CD4-positive, alpha-beta T cell (primary cell): ENCODE measurements at places on chromosomes 2 and 18.

- no peak for DNase-seq
These were observed 167.7 kb downstream of the CAMKMT start for GRCh38 chr2:44529448-44529847.

DNA sequence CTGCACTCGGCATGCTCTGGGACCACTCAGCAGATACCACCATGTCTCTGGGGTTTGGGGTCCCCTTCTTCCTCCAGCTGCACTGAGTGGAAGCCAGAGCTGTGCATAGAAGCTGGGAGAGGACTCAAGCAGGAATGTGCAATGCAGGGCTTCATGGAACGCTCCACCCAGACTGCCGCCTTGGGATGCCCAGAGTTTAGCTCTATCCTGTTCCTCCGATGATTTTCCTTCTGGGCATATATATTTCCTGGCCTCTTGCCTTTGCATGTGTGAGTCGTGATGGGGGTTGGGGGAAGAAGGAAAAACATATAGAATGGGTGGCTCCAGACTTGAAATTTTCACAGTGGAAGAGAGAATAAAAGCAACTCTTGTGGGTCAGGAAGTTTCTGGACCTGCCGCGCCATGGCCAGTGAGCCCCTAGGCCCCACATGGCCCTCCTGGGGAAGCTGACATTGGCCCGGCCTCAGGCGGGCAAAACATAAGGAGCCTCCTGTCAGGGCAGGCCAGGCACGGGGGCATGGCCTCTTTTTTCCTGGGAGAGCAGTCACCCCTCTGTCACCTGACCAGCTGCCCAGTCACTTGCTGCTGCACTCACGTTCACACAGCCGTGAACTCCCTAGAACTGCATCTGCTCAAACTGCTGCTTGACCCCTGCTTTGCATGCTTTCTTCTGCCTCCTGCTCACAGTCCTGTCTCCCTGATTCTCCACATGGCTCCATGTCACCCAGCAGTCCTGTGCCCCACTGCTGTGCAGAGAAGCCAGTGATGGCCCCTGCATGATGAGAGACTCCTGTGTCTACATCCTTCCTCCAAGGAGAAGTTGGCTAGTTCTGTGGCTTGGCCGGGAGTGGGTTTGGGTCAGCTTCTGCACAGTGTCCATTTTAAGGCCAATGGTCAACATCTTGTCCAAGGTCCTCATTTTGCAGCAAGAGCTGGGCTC is 197.8 kb downstream of the CTIF start:
- DNase-seq, result no peak

DNA sequence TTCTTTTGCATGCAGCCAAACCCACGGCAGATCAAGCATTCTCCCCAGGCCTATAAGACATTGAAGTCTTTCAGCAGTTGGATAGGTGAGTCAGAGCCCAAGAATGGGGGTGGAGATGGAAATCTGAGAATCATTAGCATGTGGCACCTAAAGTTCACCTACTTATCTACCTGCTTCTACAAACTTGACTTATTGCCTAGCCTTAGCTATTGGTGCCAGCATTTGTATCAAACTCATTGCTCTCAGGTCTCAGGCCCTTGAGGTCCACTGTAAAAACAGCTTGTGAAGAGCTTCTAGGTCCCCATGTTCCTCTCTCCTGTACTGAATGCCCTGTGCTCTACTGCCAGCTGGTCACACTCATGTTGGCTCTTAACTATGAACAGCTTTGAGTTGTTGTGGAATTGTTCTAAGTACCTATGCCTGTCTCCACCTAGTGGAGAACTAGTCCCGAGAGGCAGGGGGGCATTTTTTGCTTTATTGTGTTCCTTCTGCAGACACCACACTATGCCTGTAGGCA is 278.4 kb upstream of the SPRED2 start:
- no peak for DNase-seq

GRCh38 chr2:117562654-117563053 is 251.8 kb upstream of the DDX18 start:
- no peak for DNase-seq

DNA sequence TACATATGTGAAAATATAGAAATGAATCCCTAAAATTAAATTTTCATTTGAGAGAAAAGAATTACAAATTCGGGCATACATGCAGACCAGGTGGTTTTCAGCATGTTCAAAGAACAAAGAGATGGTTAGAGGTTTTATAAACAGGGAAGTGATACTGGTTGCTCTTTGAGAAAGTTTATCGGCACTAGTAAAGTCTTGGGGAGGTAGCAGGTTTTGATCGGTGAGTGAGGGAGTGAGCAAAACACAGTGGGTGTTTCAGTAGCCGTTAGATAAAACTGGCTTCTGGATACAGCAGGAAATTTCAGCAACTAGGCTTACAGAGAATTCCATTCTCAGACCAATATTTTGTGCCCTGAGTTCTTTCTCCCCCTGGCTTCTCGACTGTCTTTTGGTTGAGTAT is 51.1 kb downstream of the DSC3 start:
- no peak for DNase-seq

DNA sequence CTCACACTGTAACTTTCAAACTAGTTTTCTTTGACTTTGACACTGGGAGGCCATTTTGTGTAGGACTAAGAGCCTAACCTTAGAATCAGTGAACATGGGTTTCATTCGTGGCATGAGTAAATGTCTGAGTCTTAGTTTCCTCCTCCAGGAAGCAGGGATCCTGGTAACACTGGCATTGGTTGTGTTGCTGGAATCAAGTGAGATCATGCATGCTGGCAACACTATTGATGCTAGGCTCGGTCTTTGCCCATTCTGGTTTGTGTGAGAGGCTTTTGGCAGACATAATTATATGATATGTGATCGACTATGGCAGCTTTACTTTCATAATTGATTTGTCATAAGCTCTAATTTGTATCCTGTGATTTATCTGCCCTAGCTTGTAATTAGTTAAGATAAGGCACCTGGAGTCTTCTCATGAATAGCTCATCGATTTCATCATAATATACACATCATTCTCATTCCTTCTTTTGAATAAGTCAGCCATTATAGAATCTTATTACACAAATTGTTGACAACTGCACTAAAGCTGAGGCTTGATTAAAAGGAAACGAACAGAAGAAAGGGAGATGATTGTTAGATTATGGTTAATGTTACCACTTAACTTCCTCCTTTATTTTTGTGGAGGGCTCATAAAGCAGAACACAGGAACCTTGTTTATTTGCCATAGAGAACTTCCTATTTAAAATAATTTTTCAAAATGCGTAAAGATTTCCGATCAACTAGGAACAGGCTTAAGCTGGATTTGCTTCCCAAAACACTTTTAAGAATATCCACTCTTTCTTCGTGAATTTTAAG is 12.6 kb downstream of the PPP1R1C start:
- DNase-seq, result no peak

DNA sequence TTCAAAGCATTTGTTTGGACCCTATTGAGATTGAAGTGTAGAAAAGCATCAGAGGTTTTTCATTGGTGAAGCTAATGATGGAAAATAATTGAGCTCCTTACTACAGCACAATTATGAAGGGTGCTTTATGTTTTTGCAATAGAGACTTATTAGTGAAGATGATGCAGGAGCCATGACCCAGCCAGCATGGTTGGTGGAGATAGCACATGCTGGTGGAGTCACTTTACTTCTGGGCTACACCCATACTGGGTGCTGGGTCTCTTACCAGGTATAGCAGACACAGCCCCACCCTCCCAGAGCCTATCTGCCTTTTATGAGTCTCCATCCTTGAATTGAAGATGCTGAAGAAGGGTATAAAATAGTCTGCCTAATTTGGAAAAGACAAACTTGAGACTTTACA is 3.6 kb downstream of the ACP1 start:
- DNase-seq, result no peak

- DNase-seq, result peak; percentile 21
These were observed 38.9 kb downstream of the CTAGE1 start for GRCh38 chr18:22378672-22379282.
